ENCODE measurements at places on chromosomes 6 and 20.

GRCh38 chr6:13664703-13665352 is 46.8 kb downstream of the RANBP9 start:
- DNase-seq = no peak

DNA sequence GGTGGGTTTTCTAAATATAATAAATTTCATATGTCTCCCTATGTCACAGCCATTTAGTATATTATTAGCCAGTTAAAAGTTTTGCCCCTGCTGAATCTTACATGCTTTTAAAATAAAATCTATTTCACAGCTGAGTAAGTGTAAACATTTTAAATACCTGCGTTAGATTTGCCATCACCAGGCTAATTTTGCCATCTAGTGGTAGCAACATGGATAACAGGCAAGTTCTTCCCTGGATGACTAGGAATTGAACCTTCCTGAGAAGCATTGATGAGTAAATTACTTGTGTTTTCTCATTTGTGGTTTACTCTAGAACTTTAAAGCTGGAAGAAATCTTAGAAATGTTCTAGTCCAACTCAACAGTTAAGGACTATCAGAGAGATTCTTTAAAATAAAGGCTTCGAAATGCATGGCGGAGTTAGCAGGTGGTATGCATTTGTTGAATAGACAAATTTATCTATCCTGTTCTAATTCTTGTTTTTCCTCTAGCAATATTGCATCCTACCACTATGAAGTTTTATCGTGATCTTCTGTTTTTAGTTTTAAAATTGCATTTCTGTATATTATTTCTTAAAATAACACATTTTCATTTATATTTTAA is 2.6 kb downstream of the PRSS35 start:
- DNase-seq = no peak

DNA sequence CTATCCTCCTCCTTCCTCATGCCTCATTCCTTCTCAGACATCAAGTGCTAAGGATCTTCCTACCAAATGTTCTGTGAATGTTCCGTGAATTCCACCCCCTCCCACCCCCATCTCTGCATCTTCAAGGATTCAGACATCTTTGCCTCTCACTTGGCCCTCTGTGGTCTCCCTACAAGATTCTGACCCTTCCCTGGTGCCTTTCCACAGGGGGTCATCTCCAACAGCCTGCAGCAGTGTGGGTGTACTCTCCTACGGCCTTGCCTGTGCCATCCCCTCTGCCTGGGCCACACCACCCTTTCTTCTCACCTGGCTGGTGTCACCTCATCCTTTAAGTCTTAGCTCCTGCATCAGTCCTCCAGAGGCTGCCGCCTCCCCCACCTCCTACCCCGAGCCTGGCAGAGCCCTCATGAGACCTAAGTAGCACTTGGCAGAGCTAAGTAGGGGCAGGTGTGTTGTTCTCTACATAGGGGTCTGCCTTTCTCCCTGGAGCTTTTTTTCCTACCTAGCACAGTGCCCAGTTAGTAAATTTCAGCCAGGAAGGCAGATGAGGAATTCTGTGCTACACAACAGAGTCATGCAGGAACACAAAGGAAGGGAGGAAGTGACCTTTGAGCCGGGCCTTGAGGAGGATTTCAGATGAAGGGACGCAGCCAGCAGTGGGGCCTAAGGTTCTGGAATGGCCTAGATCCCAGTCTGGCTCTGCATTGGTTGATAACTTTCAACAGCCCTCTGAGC is 43.1 kb downstream of the TM9SF4 start:
- no peak for DNase-seq

DNA sequence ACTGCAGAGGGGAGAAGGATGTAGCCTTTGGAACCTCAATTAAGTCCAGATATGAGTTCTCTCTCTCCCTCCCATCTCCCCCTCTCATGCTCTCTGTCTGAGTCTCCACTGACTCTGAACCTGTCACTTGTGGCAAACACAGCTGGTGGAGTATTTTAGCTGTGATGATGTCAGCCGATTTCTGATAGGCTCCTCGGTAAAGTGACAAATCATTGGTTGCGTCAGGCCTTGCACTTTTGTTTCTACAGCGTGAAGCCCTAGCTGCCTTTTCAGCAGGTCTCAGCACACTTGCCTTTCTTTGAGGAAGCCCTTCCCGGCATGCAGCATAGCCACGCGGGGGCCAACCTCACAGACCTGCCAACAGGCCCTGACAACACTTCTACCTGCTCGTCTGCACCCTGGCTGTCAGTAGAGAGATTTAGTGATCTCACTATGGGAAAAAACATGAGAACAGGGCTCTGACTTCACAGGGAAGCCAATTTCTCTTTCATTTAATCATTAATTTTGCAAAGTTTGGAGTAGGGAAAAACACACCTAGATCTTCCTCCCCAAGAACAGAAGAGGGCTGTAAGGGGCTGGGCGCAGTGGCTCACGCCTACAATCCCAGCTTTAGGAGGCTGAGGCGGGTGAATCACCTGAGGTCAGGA is 84.4 kb downstream of the GMPR start:
- DNase-seq = peak; percentile 29

DNA sequence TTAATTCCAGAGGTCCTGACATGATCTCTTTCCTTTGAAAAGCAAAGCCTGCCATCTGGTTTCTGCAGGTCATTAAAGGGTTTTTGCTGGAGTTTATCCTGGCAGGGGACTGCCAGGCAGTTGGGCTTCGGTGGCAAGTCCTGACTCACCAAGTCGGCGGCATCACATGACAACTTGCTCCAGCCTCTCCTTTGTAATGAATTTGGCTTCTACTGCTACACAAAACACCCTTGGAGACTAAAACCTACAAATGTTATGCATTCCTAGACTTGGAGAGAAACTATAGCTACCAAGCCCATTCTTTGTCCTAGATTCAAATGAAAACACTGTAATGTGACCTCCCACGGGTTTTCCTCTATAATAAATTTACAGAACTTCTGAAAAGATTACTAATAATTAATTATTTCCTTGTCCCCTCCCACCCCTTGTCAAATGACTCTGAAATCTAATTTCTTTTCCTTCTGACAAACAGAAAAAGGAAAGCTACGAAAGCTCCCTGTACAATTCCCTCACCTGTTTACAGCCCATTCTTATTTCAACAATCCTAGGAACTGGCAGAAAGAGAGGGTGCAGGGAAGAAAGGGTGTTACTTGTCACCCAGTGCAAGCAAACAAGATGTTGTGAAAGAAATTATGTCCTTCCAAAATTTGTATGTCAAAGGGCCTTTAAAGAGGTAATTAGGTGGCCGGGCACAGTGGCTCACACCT is 62.9 kb downstream of the QRSL1 start:
- no peak for DNase-seq

DNA sequence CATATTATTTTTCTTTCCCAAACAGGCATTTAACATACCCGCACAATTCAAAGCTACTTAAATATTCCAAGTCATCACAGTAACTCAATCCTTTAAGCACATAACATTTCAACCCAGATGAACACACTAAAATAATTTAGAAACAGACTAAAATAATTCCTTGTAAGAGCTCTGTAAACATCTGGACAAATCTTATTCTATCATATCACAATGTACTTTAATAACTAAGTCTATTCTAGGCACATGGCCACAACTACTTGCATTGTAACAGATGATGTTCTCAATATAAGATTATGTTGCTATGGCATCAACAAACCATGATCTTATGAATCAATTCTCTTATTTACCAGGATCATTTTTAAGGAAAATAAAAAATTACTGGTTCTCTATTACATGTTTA is 123.2 kb upstream of the THEMIS start:
- no peak for DNase-seq

GRCh38 chr20:42734660-42735368 is 454.9 kb downstream of the PTPRT start:
- DNase-seq = no peak

GRCh38 chr6:73180763-73181619 is 44.3 kb downstream of the KHDC1L start:
- no peak for DNase-seq

Data from activated naive CD4-positive, alpha-beta T cell (primary cell).